Stimulated activated CD4-positive, alpha-beta T cell treated with anti-CD3 and anti-CD28 coated beads, Interleukin-1b, Interleukin-23, amount 100 ng/mL, for 48 hours (primary cell): ENCODE measurements at places on chromosomes 4 and X.

DNA sequence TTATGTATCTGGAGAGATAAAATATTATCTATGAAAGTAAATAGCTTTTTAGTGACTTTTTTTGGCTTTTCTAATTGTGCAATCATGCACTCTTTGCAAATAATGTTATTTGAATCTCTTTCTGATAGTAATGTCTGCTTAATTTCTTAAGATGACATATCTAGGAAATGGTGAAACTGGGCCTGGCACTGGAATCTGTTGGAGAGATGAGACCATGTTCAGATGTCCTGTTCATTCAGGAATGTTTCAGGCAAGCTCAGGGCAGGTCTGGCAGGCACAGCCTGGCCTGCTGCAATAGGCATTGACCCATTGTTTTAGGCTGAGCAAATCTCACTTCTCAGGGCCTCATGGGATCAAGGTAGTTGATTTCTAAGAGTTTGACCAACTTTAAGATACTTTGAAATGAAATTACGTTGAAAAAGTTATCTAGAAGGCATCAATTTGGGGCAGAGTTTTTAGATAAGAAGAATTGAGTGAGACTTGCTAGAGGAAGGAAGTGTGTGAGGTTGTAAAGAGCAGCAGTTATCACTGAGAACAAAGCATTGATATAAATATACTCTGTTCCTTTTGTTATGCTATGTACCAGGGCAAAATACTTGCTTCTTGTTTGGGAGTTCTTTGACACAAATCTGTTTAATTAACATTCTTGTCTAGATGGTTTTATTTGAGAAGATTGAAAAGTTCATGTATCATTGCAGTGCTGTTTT, 133.0 kb upstream of the LEF1 start:
- no peak for DNase-seq

GRCh38 chr4:22504447-22504846, 11.4 kb downstream of the ADGRA3 start:
- DNase-seq, result no peak

- no peak for DNase-seq
These were observed 492.9 kb downstream of the SPRY1 start for GRCh38 chr4:123889507-123889906.

- no peak for DNase-seq
These were observed 144.2 kb downstream of the PABPC4L start for GRCh38 chr4:134057356-134057755.

DNA sequence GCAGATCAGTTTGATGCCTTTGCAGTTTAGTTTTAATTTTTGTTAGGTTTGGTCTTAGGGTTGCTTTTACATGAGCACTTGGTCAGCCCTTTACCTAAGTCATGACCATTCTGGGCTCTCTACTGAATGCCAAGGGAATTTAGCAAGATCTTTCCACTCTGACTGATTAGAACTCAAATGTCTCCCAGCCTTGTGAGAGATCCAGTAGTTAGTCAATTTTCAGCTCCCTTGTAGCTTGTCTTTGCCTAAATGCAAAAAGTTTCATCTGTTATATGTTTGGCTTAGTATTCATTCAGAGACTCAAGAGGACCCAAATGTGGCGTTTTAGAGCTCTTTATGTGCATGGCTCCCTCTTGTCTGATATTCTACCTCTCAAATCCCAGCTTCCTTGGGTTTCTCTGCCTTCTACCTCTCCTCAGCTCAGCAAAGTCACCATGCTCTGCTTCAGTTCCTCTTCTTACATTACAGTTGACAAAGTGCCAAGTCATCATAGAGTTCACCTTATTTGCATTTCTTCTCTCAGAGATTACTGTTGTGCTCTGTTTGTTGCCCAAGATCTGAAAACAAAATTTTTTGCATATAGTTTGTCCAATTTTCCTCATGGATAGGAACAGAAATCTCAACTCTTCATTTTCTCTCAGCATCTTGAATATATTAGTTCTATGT, 17.5 kb upstream of the JAKMIP1 start:
- no peak for DNase-seq

DNA sequence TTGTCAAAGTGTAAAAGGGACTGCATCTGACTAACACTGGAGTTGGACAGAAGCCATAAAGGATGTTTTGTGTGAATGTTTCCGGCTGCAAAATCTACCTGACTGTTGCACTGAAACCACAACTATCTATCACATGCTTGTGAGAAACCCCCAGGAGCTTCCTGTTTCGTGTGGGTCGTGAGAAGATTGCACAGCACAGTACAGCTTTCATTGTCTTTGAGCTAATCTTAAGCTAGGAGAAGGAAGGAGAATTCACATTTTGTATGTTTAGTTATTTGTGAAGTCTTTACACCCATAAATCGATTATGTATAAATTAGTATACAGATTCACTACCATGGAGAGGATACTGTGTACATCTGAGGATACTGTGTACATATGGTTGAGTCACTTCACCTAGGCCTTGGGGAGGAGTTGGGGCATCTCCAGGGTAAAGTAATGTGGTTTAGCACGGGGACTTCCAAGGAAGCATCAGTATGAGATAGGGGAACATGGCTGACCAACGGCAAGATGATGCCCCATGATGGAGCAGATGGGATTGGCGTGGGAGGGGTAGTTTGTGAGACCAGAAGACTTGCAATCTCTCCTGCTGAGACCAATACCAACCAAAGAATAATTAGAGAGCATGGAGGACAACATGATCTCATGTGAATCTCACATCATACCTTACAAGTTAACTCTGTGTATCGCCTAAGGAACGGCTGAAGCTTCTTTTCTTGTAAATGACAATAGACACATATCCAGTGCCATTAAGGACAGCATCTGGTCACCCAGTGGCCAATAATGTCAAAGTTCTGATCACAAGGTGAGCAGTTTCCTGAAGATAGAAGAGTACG, 43.1 kb upstream of the FAM9C start:
- DNase-seq, result peak; percentile 63
